ENCODE measurements at places on chromosomes 11 and 22.
A peak's percentile ranks its signal among the peaks of the same experiment; 100 is the strongest.

- DNase-seq = no peak
Observed at GRCh38 chr11:80650966-80651365, 1210.1 kb upstream of the TENM4 start.

DNA sequence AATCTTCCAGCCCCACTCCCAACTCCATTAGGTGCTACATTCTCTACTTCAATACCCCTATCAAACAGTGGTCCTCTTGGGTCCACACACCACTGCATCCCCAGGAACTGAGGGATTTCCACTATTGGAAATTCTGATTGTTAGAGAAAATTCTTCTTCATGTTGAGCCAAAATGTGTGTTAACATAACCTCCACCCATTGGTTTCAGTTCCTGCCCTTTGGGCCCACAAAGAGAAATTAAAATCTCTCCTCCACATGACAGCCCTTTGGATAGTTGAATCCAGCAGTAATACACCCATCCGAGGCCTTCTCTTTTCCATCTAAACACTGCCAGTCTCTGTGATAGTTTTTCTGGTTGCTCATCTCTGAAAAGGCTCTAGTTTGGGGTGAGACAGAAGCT is 2.1 kb downstream of the VSIG2 start:
- peak; percentile 41 for DNase-seq

- no peak for DNase-seq
Observed at GRCh38 chr11:88683024-88683423, 345.5 kb upstream of the CTSC start.

GRCh38 chr11:64223001-64223651 is 2.9 kb downstream of the TRPT1 start:
- DNase-seq = no peak

GRCh38 chr11:2776351-2777061 is 76.7 kb upstream of the KCNQ1OT1 start:
- no peak for DNase-seq

DNA sequence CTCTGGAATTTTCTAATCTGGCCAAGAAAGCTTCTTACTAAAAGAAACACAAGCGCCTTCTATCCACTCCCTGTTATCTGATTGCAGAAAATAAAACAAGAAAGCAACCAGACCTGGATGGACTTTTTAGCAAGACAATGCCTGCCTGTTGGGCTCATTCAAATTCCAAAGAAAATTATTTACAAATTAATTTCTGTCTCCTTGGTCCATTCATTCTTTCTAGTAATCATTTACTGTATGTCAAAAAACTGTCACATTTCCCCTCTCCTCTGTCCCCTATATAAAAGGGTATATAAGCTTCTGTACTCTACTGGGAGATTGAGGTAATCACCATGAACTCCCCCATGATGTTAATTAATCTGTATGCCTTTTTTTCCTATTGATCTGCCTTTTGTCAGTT is 279.9 kb downstream of the DLG2 start:
- no peak for DNase-seq

DNA sequence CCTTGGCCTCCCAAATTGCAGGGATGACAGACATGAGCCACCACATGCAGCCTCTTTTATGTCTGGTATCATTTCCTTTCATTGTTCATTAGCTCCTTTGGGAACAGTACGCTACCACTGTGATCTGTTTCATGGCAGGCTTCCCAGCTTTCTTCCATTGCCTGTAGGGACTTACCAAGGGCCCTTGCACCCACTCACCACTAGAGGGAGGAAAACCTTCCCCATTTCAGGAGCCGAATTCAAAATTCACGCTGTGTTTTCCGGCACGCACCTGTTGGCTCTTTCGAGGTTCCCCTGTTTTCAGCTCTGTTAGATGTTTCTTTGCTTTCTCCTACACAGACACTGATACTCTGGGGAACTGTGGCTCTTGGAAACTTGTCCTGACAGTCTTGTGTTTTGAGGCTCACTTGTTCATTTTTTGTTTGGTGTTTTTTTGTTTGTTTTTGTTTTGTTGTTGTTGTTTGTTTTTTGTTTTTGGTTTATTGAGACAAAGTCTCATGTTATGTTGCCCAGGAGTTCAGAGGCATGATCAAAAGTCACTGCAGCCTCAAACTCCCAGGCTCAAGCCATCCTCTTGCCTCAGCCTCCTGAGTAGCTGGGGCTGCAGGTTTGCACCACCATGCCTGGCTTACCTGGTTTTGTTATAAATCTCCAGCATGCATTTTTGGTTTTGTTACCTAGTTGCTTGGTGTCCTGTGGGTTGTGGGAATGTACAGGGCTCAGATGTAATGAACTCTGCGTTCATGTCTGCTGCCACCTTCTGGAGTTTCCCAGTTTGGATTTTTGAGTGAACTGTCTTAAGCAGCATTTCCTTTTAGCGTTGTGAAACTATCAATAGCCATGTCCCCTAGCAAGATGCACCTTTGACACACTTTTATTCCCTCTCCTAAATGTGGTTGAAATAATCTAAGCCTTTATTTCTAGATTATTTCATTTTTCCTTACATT is 2.3 kb downstream of the KRTAP5-11 start:
- peak; percentile 6 for DNase-seq

- DNase-seq = no peak
Observed at GRCh38 chr11:79201677-79202347, 239.0 kb downstream of the TENM4 start.

- DNase-seq = no peak
Observed at GRCh38 chr11:60315871-60316270, 11.2 kb upstream of the MS4A6E start.

DNA sequence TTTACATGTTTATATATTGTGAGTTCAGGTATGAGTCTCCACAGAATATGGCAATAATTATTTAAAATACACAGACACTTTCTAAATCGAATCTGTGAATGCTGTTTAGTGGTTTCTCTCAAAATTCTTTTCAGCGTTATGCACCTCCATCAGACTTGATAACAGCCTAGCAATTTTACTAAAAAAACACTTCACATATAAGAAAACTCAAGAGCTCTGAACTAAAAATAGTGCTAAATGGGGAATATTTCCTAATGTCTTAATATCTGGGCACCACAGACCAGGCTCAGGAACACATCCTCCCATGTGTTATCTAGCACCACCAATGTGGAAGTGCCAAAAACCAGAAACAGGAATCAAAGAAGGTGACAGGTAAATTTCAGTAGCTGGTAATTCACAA is 47.9 kb downstream of the ARHGAP32 start:
- no peak for DNase-seq

GRCh38 chr11:33907421-33907820 is 15.5 kb upstream of the LMO2 start:
- peak; percentile 49 for DNase-seq

DNA sequence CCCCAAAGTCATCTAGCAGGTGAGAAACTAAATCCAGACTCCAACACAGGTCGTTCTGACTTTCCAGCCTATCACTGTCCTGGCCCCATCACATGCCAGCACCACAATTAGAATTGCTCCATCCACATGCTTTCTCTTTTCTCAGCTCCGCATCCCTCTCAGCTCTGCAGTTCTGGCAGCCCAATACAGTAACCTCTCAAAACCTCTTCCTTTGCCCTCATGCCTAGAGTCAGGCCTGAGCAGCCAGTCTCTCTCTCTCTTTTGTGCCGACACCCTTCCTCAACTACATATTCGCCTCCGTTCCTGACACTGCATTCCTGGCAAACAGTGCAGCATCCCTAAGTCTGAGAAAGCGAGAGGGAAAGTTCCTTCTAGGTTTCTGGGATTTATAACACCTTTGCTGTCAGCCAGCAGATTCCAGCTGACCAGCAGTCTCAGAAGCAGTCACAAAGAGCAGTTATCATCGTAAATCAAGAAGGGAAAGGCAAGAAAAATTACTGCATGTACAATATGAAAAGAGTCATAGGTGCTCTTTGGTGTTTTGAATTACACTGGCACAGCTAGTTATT is 258.0 kb downstream of the FAT3 start:
- DNase-seq = no peak

DNA sequence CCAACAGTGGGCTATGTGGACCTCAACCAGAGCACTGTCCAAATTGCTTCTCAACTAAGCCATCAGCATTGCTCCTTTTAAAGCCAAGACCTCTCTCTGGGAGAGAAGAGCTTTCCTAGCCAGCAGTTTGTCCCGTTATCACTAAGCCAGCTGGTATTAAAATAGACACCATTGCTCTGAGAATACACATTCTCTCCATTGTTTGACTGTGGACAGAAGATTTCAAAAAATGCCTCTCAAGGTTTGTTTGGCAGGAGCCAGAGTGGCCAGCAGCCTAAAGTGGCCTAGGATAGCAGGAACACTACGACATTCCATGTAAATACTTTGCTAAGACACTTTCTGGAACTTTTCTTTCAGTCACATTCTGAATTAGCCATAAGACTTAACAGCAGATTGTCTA is 41.3 kb downstream of the EIF4ENIF1 start:
- no peak for DNase-seq

DNA sequence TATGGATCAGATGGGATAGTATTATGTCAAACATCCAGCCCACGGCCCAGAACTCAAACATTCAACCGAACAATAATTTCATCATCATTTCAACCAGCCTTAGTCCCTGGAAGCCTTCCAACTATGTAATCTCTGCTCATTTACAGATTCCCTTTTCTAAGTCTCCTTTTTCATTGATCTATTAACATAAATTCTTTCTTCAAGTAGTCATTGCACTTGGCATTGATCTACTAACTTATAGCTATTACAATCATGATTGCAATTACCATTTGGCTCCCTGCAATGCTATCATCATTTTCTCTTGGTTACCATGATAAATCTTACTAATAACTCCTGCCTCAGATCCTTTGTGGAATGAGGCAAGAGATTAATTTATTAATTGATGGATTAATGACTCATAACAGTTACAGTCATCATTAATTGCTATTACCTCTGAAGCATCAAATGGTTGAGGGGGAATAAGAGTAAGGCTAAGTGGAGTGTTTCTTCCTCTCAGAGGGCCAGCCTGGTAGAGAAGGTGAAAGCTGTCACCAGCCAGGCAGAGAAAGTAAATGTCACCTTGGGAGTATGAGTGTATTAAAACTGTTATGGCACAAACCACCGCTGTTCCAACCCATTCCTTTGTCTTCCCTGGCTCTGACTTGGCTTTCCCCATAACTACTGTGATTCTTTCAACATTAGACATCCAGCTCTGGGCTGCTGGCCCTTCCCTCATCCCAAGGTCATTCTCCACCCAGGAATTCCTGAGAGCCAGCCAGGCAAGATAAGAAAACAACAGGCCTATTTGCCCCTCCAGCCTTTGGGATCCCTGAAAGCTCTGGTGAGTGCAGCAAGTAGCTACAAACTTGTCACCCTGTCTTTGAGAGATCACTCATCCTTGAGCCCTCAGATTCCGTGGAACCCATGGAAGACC is 174.7 kb downstream of the RRAS2 start:
- DNase-seq = no peak

GRCh38 chr11:788009-788640 is 1.8 kb downstream of the CEND1 start:
- no peak for DNase-seq

DNA sequence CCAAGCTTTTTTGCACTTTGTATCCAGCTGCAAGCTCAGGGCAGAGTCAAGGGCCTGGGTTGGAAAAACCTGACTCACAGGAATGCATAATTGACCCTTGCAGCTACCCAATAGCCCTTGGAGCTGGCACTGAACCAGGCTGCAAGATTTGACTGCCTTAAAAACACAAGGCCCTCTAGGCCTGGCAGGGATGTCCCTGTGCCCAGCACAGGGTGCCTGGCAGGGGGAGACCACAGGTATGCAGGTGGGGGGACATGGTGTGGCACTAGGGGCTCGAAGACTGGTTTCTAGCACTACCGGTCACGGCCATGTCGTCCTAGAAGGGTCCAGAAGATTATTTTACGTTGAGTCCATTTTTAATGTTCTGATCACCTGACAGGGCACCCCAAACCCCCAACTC is 30.2 kb downstream of the SBF1 start:
- DNase-seq = no peak

DNA sequence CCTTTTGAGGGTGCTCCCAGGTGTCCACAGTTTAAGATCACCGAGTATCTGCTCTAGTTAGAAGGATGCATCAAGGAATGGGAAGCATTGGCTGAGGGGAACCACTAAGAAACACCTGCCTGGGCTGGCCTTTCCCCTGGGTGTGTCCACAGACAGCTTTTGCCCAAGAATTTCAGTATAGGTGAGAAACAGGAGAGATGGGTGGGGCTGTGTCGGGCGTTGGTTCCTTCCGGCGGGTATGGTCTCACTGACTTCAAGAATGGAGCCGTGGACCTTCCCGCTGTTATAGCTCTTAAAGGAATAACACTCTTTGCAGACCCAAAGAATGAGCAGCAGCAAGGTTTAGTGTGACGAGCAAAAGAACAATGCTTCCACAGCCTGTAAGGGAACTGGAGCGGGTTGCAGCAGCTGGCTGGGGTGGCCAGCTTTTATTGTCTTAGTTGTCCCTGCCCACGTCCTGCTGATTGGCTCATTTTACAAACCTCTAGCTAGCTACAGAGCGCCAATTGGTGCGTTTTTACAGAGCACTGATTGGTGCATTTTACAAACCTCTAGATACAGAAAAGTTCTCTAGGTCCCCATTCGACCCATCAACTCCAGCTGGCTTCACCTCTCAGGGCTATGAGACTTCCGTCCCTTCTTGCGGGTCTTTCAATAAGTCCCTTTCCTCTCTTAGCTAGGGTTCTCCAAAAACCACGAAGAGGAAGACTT is 2.4 kb downstream of the FADS1 start:
- DNase-seq = peak; percentile 86

DNA sequence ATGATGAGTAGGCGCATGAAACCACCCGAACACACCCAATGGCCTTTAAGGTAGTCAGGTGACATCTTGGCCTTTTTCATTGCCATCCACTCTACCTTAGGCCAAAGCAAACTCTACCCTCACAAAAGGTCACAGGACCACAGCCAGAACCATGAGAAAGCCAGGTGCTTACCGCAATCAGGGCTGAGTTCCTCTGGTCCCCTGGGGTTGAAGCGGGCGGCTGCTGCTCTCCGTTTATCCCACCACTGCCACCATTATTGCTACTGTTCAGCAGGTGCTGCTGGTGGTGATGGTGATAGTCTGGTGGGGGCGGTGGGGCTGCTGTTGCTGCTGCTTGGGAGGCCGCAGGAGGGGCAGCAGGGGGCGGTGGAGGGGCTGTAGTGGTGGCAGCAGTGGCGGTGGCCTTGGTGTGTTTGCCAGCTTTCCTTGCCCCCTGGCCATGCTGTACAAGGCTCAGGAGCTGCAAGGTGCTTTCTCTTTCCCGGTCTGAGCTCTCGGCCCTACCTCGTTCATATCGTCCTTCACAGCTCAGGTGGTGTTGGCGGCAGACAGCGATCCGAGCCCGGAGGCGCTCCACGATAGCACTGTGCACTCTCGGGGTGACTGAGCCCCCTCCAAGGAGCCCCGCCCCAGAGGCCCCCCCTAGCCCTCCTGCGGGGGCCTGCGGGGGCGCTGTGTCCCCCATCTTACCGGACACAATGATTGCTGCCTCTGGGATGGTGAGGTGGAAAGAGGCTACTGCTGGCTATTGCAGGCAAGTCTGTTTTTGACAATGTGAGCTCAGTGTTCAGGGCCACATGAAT is 1.6 kb downstream of the MAML2 start:
- peak; percentile 17 for DNase-seq

All from inflammatory macrophage (primary cell).